ENCODE measurements at places on chromosomes 7 and 10.
A peak's percentile ranks its signal among the peaks of the same experiment; 100 is the strongest.

GRCh38 chr7:120725376-120726039, 132.4 kb downstream of the TSPAN12 start:
- DNase-seq = no peak

- DNase-seq = no peak
These were observed 102.1 kb upstream of the RSU1 start for GRCh38 chr10:16919121-16919982.

- DNase-seq = no peak
These were observed 238.9 kb downstream of the TNS3 start for GRCh38 chr7:47343061-47343455.

DNA sequence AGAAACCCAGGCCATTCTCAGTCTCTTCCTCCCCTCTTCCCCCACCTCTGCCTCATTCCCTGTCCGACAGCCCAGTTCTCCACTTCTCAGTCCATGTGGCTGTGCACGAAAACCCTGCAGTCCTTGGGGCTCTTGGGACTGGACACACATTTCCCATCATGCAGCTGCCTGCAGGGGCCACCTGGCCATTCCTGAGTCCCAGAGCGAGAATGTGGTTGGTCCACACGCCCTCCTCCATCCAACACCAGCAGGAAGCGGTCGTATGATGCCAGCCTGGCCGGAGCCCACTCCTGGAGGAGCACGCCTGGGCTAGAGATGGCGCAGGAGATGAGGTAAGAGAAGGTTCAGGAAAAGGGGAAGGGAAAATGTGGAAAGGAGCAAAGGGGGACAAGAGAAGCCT, 222.5 kb downstream of the USP6NL start:
- no peak for DNase-seq

- DNase-seq = no peak
These were observed 148.7 kb upstream of the GPR26 start for GRCh38 chr10:123517426-123517825.

GRCh38 chr7:7639421-7639820, 1.1 kb upstream of the UMAD1 start:
- no peak for DNase-seq

DNA sequence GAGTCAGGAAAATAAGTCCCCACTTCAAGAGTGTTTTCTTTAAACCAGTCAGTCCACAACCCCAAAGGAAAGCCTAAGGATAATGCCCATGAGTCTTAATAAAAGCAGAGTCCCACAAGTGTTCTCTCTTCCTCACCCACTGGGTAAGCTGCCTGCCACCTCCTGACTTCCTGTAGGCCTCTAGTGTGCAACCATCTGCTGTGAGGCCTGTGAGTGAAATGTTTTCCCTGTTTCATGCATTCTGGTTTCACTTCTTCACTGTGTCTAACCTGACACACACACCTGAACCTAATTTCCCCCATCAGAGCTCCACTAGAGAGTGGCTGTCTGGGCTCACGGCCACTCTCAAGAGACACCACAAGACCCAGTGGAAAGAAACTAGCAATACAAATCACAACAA, 38.9 kb upstream of the GDF10 start:
- no peak for DNase-seq

- DNase-seq = no peak
These were observed 224.7 kb upstream of the PHYHIPL start for GRCh38 chr10:58951746-58952145.

DNA sequence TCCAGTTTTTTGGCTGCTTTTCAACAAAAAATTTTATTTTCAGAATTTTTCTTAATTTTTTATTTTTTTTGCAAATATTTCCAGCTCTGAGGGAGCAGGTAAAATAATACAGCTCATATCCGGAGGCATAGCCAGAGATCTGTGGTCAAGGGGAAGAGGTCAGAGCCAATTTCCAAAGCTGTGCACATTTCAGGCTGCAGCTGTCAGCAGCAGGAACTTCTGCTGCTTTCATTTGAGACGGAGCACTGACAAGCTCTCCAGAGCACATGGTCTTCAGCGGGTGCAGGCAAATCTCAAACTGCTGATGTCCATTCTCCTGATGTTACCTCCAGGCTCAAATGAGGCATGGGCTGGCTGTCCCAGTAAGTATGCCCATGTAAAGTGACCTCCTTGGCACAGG, 31.1 kb downstream of the SLC26A4 start:
- no peak for DNase-seq

DNA sequence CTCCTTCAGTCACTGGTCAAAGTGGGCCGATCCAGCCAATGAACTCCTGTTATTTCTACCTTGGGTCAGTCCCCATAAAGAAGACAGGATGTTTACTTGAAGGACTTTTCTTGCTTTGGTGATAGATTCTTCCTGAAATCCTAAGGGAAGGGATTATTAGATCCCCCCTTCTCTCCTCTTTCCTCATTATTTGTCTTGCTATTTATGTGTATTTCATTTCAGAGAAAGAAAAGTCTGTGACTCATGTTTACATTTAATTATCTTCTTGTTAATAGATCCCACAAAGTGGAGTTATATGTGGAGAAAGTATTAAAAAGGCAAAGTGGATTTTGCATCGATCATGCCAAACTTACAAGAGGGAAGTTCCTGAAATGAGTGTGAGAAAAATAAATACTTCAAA, 341.5 kb downstream of the PHTF2 start:
- DNase-seq = no peak

GRCh38 chr10:113506476-113506875, 46.4 kb upstream of the HABP2 start:
- DNase-seq = no peak

GRCh38 chr10:119272736-119273135, 65.4 kb downstream of the GRK5 start:
- DNase-seq = no peak

- no peak for DNase-seq
These were observed 991 bp downstream of the SEMA4G start for GRCh38 chr10:100970076-100970913.

GRCh38 chr7:2132243-2132642, 100.5 kb downstream of the MAD1L1 start:
- DNase-seq = no peak

DNA sequence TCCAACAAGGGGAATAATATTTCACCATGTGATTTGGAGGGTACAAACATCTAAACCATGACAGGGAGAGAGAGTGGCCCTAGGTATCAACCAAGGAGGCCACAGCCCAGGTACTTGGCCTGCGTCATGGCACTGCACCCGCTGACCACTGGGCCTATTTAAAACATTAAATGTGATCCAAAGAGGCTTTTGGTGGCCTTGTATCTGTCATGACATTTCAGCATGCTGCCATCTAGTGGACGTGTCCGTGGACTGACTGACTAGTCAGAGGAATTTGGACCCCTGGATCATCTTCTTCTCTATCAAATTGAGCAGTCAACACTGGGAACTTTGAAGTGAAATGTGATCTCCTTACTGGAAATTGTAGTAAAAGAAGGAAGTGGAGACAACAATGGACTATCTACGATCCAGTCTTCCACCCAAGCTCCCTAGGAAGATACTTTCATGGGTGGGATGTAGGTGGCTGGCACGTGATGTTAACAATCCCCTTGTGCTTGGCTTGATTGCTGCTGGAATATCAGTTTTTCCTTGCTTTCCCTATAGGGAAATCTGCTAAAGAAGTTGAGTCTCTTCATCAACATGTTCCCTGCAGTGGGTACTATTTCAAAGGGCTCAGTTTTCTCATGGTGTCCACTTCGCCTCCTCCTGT, 24.6 kb upstream of the ITGA8 start:
- DNase-seq = no peak

DNA sequence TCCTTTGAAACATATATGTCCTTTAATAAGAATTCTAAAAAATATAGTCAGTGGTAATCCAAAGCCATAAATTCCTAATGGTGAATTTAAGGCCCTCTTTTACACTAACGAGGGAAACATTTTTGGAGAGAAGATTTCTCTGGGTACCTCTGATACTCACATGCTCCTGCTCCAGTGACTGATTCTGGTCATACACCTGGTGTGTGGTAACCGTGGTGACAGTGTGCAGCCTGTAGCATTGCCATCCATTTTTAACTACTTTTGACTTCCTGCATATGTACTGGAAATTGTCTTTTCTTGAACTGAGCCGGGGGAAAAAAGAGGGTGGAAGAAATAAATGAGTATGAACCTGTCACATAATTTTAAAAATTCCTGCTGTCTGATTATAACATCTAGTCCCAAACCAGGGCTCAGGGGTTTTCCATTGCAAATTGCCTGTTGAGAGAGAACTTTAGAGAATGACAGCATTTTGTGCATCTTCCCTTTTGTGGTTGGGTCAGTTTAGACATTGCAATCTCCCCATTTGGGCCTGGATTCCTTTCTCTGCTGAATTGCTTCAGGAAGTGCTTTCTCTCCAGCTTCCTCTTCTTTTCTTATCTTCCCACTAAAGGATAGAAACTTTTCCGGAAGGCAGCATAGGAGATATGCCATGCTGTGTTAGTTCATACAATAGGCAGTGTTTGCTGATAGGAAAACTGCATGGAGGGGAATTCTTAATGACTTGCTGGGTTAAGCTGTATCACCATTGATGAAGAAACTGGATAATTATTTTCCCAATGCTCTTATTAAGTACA, 125.5 kb downstream of the GRM3 start:
- DNase-seq = no peak

GRCh38 chr10:93463723-93464476, 18.2 kb downstream of the MYOF start:
- DNase-seq = no peak

DNA sequence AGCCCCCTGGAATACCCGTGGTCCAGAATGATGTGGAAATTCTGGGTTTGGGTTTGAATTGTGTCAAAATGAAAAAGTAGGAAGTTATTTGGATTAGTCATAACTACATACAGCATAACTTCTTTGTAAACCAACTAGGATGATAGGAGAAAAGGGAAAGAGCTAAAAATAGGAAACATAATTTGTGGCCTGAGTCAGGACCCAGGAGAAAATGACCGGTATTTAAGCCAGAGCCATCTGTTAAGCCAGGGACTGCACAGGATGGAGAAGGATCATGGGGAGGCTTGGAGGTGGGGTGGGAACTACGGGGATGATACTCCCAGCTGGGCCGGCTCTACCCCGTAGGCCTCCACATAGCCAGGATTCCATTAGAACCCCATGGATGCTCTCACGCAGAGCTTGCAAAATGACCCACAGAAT, 98.6 kb downstream of the MYOF start:
- DNase-seq = no peak

- no peak for DNase-seq
These were observed 125.2 kb downstream of the GNAT3 start for GRCh38 chr7:80386686-80387085.

DNA sequence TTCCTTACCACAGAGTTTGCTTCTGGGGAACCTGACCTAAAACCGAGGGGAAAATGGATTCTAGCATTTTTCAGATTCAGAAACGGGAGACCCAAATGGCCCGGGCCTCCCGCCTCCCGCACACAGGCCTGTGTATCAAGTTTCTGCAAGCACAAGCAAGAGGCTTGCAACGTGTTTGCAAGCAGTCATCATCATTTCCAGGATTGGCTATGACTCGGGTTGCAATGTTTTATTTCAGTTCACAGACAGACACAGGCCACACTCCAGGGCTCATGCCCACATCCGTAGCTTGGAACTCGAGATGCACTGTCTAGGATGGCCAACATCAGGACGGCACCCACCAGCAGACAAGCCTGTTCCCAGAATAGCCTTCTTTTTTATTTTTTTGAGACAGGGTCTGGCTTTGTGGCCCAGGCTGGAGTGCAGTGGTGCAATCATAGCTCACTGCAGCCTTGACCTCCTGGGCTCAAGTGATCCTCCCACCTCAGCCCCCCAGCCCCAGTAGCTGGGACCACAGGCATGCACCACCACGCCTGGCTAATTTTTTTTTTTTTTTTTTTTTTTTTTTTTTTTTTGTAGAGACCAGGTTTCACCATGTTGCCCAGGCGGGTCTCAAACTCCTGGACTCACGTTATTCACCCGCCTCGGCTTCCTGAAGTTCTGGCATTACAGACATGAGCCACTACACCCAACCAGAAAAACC, 68.1 kb upstream of the FOXK1 start:
- DNase-seq = peak; percentile 26

DNA sequence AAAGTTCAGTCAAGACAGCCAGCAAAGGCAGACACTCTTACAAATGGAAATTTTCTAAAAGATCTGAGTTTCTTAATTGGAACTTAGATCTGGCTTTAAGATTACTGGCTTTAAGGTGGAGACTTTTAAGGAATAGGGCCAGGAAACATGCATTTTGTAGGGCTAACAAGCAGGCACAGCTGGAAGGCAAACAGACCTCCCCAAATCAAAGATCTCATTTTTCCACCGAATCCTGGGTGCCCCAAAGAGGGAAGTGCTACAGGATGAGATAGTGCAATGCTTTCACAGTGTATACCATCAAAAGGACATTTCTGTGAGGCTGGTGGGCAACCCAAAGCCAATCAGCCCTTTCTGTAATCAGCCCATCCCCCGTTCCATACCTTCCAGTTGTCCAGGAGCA, 27.4 kb downstream of the MRPL32 start:
- DNase-seq = no peak

DNA sequence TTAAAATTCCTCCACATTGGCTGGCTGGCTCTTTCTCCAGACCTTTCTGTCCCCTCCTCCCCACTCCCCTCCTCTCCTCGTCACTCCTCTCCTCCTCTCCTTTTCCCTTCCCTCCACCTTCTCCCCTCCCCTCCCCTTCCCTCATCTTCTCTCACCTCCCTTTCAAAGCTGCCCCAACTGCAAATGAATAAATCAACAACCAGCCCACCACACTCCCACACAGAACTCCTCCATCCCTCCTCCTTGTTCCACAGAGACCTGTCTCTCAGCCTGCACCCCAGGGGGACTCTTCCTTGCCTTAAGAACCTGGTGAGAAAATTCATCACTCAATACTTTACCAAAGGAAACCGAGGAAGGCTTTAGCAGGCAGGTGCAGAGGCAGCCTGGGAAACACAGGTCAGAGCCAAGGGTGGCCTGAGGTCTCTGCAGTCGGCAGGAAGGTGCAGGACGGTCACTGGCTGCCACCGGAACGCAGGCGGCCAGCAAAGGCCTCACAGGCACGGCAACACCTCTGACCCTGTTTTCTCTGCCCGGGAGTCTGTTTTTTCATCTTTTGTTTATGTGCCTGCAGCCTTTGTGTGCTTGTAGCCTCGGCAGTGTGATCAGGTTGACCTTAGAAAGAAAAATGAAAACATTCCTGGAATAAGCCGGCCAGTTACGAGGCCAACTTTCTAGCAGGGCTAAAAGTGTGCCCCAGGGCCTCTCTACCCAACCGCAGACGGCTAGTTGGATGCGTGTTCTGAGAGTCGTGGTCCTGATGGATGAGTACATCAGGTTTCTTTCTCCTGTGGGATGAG, 207.6 kb upstream of the KLF6 start:
- no peak for DNase-seq

GRCh38 chr10:26251925-26252324, 35.4 kb downstream of the GAD2 start:
- peak; percentile 16 for DNase-seq

- DNase-seq = no peak
These were observed 7.2 kb downstream of the NEUROD6 start for GRCh38 chr7:31333291-31333690.

- no peak for DNase-seq
These were observed 15.4 kb downstream of the WDFY4 start for GRCh38 chr10:48700071-48700470.

GRCh38 chr10:91034494-91035159, 113.7 kb upstream of the ANKRD1 start:
- no peak for DNase-seq

Measured in epithelial cell of prostate (primary cell).